ENCODE measurements at places on chromosomes 4 and X. TPM values are rescaled to one million over a fixed set of nuclear protein-coding genes. Genes with fewer than 3 reads are reported as not detected.

CLNK gene
- total RNA-seq = not detected

SPANXN4 gene
- total RNA-seq = not detected

HTN1 gene
- not detected for total RNA-seq

FAAH2 gene
- total RNA-seq = 1.9 TPM

CXCL3 gene
- not detected for total RNA-seq

HTR2C gene
- total RNA-seq = not detected

NUDT10 gene
- total RNA-seq = 0.15 TPM

FABP2 gene
- not detected for total RNA-seq

HPGDS gene
- total RNA-seq = 0.15 TPM

SERPINA7 gene
- not detected for total RNA-seq

RNF212 gene
- 3.5 TPM for total RNA-seq

SNCA gene
- total RNA-seq = 4.6 TPM

GPR119 gene
- total RNA-seq = not detected

FGFBP2 gene
- total RNA-seq = 6.3 TPM

C4orf50 gene
- 0.21 TPM for total RNA-seq

L1CAM gene
- total RNA-seq = 2.1 TPM

XKRX gene
- 0.12 TPM for total RNA-seq

Data from activated CD4-positive, alpha-beta T cell treated with anti-CD3 and anti-CD28 coated beads, Interleukin-2, amount 10 ng/mL, durations not matched to agents 7 days and 5 days (primary cell).